ENCODE measurements at places on chromosomes 12 and 14.

GRCh38 chr12:18391151-18391550, 129.8 kb downstream of the PIK3C2G start:
- DNase-seq: no peak

GRCh38 chr14:29216268-29217232, 450.0 kb downstream of the FOXG1 start:
- no peak for DNase-seq

GRCh38 chr12:98149691-98150210, 365.6 kb upstream of the TMPO start:
- DNase-seq: no peak

GRCh38 chr12:25644979-25645378, 91.9 kb upstream of the LMNTD1 start:
- no peak for DNase-seq

GRCh38 chr14:54322701-54323337, 74.0 kb upstream of the CDKN3 start:
- DNase-seq: no peak

DNA sequence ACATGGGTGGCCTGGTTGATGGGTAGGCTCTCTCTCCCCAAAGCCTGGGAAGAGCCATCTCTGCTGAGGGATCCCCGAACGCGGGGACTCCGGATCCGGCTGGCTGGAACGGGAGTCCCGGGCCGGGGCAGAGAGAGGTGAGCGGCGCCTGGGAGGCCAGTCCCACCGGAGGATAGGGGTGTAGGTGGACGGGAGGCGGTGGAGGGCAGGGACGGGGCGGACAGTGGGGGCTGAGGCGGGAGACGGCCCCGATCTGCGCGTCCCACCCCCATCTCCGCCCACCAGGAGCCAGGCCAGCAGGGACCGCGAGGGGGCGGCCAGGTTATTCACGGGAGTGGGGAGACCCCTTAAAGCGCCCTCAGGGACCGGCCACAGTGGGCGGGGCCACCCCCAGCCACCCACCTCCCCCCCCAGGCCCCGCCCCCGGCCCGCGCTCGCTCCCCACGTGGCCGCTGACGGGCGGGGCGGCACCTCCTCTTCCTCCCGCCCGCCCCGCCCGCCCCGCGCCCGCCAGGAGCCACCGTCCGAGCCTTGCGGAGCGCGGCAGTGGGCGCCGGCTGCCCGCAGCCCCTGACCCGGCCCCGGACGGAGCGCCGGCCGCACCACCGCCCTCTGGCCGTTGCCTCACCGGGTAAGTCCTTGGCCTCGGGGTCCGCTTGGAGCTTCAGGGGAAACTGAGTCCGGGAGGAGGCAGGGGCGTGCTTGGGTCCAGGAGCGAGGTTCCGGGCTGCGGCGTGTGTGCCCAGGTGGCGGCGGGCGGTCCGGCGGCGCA, at the start of gene INF2:
INF2 (plus strand) TSS at position 510 of the 772 bp plus-strand sequence. CDS start 11,748 bp downstream, outside the sequence.
- no peak for DNase-seq

- DNase-seq: no peak
These were observed 18.9 kb downstream of the TMEM63C start for GRCh38 chr14:77200406-77200985.

GRCh38 chr14:22564463-22564862, 24.6 kb downstream of the DAD1 start:
- DNase-seq: no peak

GRCh38 chr12:127685931-127686330, 581.0 kb upstream of the TMEM132C start:
- no peak for DNase-seq

DNA sequence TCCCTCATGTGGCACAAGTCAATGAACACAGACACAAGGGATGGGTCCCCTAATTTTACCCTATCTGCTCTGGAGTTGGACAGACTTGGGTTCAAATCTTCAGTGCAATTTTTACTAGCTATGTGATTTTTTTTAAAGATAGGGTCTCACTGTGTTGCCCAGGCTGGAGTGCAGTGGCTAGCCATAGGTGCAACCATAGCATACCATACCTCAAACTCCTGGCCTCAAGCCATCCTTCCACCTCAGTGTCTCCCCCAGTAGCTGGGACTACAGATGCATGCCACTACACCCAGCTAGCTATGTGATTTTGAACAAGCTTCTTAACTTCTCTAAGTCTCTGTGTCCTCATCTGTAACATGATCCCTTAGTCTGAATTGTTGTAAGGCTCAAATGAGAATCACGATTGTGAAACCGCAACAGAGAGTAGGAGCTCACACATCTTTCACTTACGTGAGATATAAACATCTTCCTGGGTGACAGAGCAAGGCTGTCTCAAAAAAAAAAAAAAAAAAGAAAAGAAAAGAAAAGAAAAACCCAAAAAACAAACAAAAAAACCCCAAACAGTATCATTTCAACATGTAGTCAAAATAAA, 4.7 kb downstream of the CALCOCO1 start:
- DNase-seq: no peak

DNA sequence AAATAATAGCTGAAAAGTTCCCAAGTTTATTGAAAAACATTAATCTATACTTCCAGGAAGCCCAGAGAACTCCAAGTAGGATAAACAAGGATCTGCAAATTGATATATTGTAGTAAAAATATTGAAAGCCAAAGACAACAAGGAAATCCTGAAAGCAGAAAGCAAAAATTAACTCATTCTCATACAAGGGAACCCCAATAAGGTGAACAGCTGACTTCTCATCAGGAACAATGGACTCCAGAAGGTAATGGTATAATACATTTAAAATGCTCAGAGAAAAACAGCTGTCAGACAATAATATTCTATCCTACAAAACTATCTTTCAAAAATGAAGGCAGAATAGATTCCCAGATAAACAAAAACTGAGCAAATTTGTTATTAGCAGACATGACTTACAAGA, 138.1 kb upstream of the BMP4 start:
- no peak for DNase-seq

- no peak for DNase-seq
These were observed 323.6 kb downstream of the ZFP36L1 start for GRCh38 chr14:68469208-68469713.

GRCh38 chr12:3641428-3642018, 111.4 kb downstream of the CRACR2A start:
- DNase-seq: no peak

DNA sequence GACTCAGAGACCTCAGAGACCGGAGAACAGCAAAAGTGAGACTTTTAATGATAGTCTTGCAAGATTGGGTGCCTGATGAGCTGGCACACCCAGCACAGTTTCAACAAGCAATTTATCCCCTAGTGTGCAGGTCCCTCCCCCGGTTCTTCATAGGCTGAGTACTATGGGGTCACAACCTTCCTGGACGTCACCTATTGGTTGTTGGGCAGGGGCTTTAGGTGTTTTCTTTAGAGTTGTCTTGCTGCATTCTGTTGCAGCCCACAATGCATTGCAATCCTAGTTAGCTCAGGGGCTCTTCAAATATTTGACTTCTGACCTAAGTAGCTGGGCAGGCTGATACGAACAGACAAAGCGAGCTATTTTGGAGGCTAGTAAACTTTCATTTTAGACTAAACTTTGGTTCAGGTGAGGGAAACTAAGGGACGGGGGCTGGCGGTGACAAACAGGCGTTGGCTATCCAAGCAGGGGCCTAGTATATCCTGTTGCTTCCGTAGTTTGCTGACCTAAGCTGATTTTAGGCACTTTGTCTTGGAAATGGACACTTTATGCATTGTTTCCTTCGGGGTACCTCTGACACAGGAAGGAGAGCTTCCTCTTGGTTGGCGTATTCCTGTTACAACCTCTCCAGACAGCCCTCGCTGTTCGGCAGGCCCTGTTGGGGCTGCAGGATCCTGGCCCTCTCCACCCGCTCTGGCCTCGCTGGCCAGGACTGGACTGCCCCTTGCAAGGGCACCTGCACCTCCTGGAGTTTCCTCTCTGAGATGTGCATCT, 14.1 kb downstream of the SIVA1 start:
- no peak for DNase-seq

GRCh38 chr12:113601656-113602263, 130.1 kb upstream of the LHX5 start:
- no peak for DNase-seq

DNA sequence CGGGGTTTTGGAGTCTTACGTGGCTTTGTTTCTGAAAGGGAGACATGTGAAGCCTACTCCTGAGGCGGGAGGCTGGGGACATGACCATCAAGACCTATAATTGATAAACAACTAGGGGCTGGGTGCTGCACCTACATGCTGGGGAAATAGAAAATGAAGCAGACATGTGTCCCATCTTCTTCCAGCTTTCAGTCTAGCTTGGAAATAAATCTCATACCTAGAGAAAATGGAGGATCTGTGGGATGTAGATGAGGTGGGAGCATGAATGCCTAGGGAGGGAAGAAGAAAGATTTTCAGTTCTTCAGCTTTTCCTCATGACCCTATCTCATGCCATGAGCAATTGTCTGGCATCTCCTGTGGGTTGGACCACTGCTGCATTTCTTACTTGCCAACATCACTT, 22.1 kb downstream of the EMP1 start:
- no peak for DNase-seq

GRCh38 chr14:93676416-93676958, 111.8 kb downstream of the PRIMA1 start:
- no peak for DNase-seq

- no peak for DNase-seq
These were observed 96.7 kb downstream of the TRHDE start for GRCh38 chr12:72368719-72369422.

GRCh38 chr12:67697967-67698366, 49.4 kb downstream of the DYRK2 start:
- no peak for DNase-seq

GRCh38 chr12:8678661-8679111, 16.1 kb upstream of the MFAP5 start:
- no peak for DNase-seq

DNA sequence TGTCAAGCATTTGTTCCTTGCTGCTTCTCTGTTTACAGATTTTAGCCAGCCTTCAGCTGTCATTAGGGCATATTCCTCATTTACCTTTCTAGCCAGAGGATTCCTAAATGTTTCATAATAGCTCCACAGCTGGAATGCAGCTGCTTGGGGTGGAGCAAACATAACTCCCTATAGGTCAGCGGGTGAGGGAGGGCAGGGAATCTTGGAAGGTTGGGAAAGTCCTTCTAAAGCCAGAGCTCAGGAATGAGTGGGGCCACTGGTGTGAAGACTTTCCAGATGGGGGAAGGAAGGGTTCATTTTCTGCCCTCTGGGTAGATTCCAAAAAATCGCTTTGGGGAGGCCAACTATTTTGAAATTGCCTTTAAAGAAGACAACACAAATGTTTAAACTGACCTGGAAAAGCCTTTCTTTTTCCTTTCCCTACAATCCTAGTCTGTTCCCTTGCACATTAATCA, 16.3 kb upstream of the IRF2BPL start:
- DNase-seq: no peak

GRCh38 chr12:101761350-101761749, 22.1 kb upstream of the SYCP3 start:
- DNase-seq: no peak

- DNase-seq: no peak
These were observed 14.2 kb downstream of the PTGER2 start for GRCh38 chr14:52328276-52328675.

DNA sequence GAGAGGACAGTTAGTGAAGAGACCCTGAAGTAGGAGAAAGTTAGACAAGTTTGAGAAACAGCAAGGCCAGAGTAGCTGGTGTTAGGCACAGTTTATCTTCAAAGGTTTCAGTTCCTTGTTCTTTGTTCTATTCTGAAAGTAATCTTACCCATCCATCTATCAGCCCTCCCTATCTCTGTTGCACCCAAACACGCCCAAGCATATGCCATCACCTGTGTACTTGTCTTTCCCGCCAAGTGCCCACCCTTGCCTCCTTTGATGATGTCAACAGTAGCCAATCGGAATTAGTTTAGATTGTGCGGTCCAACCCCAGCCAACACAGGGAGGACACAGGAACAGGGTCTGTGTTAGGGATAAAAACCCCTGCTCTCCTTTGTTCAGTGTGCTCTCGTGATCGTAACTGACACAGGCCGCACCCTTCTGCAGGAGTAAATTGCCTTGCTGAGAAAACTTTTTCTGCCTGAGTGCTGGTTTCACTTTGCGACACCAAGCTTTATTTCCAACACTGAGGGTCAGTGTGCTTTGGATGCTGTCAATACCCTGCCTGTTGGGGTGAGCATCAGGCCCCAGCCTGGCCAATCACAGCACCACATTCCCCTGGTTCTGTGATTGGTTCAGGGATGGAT, 4.7 kb upstream of the TMEM229B start:
- DNase-seq: no peak

DNA sequence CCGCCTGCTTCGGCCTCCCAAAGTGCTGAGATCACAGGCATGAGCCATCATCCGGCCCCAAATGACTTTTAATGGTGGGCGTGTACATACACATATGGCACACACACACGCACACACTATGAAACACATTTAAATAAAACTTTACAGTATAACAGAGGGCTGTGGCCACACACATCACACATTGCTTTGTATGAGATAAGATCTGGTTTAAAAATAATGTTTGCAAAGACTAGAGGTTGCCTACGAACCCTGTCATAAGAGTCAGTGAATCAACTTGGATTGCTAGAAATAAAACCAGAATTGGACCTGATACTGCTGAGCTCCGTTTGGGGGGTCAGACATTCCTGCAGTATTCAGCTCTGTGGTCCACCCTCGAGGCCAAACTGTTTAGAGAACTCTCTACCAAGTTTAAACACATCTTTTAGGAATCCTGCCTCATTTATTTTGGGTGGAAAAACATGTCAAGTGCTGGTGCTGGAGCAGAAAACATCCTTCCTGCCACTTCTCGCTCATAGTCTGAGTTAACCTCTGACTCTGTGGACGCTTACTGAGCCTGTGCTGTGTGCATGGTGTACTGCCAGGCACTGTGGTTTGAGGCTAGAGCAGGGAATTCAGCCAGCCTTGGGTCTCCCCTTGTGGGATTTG, 47.8 kb upstream of the EML1 start:
- DNase-seq: no peak

DNA sequence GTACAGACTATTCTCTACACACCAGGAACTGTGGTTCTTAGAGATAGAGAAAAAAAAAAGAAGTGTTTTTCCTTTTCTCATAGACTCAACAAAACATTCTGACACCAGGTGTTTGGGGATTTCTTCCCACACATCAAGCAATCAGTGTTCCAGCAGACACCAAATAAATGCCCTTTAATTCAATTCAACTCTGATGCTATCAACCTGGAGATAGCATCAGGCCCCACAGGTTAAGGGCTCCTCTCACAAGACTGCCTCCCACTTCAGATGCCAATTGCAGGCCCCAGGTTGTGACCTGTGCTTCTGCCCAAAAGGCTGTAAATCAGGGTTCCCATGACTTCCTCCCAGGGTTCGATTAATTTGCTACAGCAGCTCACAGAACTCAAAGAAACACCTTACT, 36.7 kb downstream of the RPS29 start:
- no peak for DNase-seq

- no peak for DNase-seq
These were observed 172.8 kb upstream of the KITLG start for GRCh38 chr12:88753066-88753465.

GRCh38 chr12:48061938-48062719, 43.8 kb downstream of the SENP1 start:
- DNase-seq: no peak
